Fibroblast of the aortic adventitia (primary cell): ENCODE measurements at places on chromosomes 7 and 10.

- no peak for DNase-seq
Measured at GRCh38 chr7:1533255-1533546, 2.7 kb downstream of the MAFK start.

DNA sequence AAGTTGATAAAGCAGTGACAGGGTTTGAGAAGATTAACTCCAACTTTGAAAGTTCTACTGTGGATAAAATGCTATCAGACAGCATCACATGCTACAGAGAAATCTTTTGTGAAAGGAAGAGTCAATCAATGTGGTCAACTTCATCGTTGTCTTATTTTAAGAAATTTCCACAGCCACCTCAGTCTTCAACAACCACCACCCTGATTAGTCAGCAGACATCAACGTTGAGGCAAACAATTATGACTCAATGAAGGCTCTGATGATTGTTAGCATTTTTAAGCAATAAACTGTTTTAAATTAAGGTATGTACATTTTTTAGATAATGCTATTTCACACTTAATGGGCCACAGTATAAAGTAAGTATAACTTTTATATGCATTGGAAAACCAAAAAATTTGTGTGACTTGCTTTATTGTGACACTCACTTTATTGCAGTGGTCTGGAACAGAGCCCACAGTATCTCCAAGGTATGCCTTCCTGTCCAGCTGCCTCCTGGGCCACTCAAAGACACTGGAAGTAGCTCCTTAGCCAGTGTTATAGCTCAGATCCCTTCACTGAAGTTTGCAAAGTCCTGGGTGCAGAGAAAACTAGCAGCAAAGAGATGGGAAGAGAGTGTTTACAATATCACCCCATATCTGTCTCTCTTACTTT, 293.1 kb downstream of the ARHGAP12 start:
- peak; percentile 37 for DNase-seq

DNA sequence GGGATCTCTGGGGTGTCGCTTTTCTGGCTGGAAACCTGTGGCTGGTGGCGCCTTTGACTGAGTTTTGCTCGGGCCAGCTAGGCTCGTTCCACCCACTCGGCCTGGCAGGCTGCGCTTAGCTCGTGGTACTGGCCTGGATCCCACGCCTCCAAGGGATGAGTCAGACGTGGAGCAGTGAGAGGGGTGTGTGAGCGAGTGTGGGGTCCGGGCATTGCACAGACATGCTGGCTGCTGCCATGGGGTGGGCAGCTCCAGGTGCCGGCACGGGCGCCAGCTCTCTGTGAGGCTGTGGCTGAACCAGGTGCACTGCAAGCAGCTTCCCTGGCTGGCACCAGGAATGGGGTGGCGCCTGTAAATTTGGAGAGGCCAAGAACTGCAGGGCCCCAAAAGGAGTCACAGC, 63.1 kb upstream of the CACNA2D1 start:
- DNase-seq, result no peak

DNA sequence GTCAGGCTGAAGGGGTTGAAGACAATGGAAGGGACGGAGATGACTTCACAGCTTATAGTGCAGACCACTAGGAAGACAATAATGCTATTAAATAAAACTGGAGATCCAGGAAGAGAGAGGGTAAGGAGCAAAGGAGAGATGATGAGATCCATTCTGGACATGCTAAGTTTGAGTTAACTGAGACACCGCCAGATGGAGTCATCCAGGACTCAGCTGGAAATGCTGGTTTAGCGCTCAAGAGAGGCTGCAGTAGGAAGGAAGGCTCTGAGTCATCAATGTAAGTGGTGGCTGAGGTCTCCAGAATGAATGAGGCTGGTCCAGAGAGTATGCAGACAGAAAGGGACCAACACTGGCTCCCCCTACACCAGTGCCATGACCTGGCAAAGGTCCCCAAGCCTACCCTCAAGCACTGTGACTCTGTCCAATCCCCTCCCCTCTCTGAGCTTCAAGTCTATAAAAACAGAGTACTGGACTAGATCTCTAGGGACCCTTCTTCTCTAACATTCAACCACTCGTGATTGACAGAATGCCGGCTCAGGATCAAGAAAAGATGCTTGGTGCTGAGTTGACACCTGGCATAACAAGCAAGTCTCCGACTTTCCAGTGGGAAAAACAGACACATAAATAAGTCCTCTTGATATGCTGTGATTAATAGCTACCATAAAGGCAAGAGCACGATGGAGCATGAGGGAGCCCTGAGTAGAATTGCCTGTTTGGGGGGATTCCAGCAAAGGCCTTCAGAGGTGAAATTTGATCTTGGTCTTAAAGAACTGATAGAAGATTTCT, 8.9 kb downstream of the GFRA1 start:
- DNase-seq, result no peak

DNA sequence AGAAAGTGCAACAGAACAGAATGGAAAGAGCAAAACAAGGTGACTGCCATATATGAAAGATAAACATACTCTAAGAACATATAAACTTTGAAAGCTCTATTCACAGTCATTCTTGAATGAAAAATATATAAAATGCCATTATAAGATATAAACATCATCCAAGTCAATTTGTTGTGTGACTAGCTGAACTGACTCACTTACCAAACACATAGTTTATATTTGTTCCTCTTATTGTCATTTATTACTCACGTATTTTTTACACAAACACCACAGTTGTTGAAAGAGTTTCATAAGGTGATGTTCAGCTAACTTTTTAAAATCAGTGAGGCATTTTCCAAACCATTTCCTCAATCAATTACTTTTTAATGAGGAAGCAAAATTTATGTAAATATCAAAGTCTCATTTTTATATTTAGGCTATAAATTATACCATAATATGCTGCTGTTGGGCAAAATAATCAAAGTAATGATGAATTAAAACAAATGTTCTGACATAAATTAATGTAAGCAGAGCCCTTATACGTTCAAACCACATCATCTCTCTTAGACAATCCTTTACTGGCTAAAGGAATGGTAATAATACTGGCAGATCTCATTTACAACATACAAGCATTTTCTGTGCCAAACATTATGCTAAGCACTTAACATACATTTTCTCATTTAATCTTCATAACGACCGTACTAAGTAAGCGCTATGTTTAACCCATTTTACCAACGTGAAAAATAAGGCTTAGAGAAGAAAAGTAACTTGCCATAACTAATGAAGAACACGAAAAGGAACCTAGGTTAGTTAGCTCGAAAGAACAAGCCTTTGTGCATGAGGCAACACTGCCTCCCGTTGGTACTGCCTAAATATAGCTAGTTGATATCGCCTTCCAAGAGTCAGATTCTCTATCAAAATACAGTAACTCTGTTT, 7.3 kb downstream of the LRRN3 start:
- peak; percentile 32 for DNase-seq

DNA sequence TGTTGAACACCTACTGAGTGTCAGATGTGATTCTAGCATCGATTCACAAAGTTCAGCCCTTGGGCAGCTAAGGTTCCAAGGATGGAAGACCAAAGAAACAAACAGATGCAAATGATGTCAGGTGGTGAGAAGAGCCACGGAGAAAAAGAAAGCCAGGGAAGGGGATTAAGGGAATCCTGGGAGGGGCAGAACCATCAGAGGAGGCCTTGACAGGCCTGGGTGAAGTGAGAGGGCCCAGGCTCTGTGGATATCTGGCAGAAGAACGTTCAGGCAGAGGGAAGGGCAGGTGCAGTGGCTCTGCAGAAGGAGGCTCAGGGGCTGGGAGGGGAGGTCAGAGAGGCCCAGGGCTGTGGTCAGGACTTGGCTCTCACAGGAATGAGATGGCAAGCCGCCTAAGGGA, 90.4 kb downstream of the C10orf105 start:
- no peak for DNase-seq

DNA sequence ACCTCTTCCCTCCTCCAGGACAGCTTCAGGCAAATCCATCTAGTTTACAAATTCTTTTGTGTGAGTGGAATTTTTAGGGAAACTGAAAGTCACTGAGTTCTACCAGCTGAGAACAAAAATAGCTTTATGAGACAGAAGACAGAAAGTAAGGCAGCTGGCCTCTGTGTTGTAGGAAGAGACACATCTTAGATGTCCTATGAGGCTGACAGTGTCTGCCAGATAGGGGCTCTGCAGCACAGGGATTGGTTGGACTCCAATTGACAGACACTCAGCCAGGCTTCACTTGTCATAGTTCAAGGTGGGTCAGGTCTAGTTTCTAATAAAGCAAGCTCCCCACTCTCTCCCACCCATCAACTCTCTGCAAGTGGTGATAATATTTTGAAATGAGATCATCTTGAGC, 574.9 kb downstream of the CCSER2 start:
- DNase-seq, result no peak

GRCh38 chr7:36599645-36600313, 124.5 kb downstream of the AOAH start:
- no peak for DNase-seq

DNA sequence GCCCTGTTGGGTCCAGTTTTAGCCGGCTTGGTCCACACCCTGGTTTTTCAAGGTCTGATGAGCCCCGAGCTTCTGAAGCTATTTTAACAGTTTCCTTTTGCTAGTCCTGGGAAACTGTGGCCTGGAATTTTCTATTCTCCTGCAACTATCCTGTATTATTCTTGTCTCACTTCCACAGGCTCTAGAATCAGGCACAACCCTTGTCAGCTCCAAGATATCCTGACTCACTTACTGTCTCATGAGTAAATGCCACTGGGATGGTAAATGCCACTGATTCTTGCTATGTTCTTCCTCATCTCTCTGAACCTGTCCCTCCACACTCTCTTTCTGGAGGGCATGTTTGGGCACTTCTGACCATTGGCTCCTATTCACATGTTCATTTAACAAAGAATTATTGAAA, 611.5 kb upstream of the IGFBP3 start:
- no peak for DNase-seq

- DNase-seq, result no peak
Measured at GRCh38 chr7:29167721-29168120, 21.4 kb upstream of the CPVL start.

- DNase-seq, result no peak
Measured at GRCh38 chr10:21057989-21058388, 160.9 kb upstream of the NEBL start.

- DNase-seq, result no peak
Measured at GRCh38 chr10:95693071-95693667, 558 bp downstream of the TCTN3 start.

DNA sequence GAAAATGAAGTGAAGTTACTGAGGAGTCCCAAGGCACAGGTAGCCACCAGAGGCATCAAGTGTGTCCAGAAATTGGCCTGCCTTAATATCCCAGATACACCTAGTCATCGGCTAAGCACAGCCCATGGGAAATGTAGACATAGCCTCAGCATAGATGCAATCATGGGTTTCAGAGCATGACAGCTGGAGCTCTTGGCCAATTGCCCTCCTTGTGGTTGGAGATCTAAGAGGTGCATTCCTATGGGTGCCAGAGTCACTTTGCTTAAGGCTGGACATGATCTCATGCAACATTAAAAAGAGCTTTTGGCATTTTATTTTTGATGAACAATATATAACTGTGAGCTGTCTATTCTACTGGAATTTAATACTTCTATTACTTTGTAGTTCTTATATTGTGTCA, 758.0 kb upstream of the LRRTM3 start:
- no peak for DNase-seq

- DNase-seq, result no peak
Measured at GRCh38 chr10:56561336-56561735, 200.3 kb upstream of the ZWINT start.

DNA sequence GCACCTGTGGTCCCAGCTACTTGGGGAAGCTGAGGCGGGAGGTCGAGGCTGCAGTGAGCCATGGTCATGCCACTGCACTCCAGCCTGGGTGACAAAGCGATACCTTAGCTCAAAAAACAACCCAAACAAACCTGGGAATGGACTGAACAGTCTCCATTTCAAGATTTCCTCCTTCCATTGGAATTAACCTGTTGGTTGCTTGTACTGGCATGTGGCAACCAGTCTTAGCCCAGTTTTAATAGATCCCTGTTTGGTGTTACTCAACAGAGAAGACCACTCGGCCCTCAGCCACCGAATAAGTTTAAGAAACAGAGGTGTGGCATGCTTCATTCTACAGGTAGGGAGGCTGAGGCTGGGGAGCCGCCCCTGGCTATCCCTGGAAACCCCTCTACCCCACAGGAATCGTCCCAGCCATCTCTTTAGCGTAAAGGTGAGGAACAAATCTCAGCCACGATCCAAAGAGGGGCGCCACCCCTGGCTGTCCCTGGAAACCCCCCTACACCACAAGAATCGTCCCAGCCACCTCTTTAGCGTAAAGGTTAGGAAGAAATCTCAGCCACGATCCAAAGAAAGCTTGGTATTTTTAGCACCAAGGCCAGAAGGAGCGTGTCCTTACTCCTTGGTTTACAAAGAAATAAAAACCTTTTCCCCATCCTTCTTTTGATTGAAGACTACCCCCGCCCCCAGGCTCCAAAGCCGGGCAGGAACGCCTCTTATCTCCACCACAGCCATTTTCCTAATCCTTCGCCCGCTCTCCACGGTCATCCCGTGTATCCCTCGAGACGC, 861 bp upstream of the TSPAN14 start:
- no peak for DNase-seq

DNA sequence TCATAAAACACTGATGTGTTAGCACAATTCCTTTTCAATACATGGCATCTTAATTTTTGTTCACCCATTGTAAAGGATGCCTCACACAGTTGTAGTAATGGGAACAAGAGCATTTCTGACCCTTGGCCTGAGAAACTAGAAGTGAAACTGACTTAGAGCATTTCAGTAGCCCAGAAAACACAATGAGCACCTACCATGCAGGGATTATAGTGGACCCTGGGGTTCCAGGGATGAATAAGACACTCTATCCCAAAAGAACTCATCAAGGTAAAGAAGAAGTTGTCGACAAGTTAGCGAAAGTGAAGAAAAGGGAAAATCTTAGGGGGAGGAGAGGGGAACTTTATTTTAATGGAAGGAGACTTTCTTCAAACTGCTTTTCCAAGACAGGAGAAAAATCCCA, 125.6 kb downstream of the NT5C2 start:
- DNase-seq, result no peak

- no peak for DNase-seq
Measured at GRCh38 chr7:106199813-106200364, 84.9 kb downstream of the NAMPT start.

DNA sequence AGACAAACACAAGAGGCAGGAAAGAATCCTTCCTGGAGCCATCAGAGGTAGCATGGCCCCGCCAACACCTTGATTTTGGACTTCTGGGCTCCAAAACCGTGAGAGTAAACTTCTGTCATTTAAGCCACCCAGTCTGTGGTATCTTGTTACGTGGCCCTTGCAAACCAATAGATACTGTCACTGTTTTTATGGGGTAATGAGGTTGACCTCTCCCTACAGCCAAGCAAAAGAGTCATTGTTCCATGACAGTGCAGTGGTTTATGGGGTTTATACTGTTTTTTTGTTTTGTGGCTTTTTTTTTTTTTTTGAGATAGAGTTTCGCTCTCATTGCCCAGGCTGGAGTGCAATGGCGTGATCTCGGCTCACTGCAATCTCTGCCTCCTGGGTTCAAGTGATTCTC, 32.8 kb downstream of the KIAA1549 start:
- DNase-seq, result no peak

GRCh38 chr7:115906731-115907130, 123.8 kb downstream of the TFEC start:
- no peak for DNase-seq

GRCh38 chr10:22824984-22825383, 102.9 kb upstream of the ARMC3 start:
- DNase-seq, result peak; percentile 59

GRCh38 chr10:69809318-69809717, 7.6 kb downstream of the COL13A1 start:
- DNase-seq, result no peak
